ENCODE measurements at places on chromosomes 7 and 10.
A peak's percentile ranks its signal among the peaks of the same experiment; 100 is the strongest.

DNA sequence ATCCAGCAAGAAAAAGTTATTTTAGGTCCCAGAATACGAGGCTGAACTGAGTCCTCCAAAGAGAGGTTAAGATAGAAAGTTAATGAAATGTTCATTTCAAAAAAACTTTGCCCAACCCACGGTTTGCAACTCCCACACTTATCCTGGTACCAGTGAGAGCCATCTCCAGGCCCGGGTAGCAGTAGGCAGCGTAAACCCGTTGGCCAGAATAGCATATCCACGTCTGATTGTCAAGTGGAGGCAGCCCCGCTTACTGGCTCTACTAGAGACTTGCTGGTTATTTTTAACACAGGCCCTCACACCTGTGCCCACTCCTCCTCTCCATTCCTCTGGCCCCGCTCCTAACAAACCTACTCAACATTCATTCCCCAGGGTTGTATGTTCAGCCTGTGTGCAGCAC, 109.7 kb downstream of the HIP1 start:
- no peak for DNase-seq

DNA sequence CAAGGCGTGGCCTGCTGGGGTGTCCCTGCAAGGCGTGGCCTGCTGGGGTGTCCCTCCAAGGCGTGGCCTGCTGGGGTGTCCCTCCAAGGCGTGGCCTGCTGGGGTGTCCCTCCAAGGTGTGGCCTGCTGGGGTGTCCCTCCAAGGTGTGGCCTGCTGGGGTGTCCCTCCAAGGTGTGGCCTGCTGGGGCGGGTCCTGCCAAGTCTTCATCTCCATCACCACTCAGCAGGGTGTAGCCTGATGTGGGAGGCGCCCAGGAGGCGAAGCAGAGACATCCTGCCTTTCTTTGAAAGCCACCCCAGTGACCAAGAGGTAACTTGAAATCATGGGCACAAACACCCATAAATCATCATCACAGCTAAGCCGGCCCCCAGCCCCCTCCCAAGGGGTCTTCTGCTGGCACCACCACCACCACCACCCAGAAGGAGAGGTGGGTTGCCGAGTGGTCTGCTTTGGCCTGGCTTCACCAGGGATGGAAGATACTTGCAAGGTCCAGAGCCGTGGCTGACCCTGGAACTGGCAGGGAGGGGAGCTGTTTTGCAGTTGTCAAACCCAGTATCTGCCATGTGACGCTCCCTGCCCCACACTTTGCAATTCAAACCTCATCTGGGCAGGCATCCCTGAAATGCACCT, 190.6 kb downstream of the EBF3 start:
- no peak for DNase-seq

DNA sequence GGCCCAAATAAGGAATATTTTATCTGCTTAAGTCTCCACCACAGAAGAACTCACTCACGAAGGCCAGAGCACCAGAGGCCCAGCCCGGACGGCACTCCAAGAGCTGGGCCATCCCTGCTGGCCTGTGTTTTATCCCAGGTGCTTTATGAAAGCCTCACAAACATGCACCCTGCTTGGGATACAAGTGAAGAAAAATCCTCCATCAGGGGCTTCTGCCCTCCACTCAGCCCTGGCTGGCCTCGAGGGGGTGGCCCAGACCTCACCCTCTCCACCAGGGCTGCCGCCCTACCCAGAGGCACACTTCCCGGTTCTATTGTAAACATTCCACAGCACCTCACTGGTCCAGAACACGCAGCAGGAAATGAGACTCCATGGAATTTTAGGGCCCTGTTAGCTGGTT, 19.8 kb upstream of the DNAAF5 start:
- no peak for DNase-seq

DNA sequence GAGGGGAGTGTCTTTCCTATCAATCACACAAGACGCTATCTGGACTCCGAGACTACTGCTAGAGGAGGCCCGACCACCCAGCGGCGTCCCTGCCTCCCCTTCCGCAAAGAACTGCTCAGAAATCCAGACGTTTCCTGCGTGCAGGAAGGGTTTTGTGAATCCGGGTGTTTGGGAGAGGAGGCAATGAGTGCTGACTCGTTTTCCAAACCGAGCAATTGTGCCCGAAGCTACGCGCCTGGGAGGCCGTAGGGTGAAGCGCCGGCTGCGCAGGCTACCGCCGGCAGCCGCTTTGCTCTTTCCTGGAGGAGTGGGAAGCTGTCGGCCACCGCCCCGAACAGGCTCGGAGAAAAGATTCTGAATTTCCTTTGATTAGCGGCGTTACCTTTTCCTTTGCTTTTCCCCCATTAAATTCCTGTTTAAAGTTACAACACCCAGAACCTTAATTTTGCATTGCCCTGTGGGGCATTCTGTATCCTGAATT, 5.3 kb downstream of the VAX1 start:
- peak; percentile 14 for DNase-seq

DNA sequence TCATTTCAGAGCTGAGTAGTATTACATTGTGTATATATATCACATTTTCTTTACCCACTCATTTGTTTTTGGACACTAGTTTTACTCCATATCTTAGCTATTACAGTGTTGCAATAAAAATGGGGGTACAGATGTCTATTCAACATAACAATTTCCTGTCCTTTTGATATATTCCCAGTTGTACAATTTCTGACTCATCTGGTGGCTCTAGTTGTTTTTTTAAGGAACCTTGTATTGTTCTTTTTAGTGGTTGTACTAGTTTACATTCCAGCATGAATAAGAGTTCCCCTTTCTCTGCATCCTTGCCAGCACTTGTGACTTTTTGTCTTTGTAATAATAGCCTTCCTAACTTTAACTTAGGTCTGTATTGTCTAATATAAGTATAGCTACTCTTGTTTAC, 739.9 kb downstream of the XPNPEP1 start:
- no peak for DNase-seq

DNA sequence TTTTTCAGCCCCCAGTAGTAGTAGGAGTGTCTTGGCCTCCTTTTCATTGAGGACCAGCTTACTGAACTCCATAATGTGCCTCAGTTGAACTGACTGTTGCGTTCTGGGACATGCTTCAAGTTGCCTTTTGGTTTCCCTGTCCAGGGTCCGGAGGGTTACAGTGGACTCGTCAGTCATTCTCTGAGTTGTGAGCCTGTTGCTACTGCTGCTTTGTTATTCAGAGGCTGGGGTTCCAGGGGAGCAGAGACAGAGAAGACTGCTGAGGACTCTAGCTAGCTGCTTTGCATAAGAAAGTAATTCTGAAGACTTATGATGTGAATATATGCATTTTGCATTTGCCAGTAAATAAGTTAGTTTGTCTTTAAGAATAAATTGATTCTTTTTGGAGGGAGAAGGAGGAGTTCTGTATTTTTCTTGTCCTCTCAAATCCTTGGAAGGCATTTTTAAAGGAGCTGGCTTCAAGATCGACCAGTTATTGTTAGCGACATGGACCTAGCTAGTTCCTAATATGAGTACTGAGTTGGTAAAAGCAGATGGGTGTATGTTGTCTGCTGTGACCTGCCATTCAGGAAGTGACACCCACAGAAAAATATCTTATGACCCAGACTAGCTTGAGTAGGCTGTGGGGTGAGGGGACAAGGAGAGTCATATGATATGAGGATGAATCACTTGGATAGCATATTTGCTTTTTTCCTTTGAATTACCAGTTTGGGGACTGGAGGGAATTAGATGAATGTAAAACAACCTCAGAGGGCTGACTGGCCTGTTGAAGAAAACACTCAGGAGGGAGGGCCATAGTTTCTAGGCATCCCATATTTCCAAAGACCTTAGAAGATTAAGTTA, 8.3 kb downstream of the PI4K2A start:
- DNase-seq: peak; percentile 96

DNA sequence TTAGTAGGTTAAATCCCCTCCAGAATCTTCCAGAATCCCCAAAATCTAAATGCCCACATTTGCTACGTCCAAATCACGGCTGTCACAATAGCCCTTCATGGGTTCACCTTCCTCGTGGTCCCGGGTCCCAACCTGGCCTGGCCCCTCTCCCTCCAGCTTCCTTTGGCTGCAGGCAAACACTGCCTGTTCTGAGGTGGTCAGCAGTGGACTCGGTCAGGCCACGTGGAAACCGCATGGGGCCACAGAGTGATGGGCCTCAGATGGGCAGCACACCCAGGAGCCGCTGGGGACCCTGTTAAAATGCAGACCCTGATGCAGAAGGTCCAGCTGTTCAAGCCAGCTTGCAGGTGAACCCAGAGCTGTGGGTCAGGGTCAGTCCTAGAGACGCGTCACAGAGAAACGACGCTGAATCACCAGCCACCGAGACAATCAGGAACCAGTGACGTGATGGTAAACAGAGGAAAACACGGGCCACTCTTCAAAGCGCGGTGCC, 588.6 kb downstream of the DNAJB6 start:
- no peak for DNase-seq

DNA sequence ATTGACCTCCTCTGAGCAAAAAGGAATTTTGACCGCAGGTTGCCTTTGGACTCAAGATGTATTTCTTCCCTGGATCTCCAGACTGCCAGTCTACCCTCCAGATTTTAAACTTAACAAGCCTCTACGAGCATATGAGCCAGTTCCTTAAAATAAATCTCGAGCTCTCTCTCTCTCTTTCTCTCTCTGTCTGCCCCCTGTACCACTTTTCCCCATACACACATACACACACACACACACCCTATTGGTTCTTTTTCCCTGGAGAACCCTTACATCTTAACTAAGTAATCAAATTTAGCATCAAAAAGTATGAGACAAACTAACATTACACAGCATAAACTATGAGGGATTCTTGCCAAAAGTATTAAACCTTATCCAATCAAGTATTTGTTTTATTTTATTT, 11.4 kb downstream of the BCAP29 start:
- DNase-seq: no peak

GRCh38 chr10:71216363-71216695, 4.0 kb downstream of the UNC5B start:
- no peak for DNase-seq

DNA sequence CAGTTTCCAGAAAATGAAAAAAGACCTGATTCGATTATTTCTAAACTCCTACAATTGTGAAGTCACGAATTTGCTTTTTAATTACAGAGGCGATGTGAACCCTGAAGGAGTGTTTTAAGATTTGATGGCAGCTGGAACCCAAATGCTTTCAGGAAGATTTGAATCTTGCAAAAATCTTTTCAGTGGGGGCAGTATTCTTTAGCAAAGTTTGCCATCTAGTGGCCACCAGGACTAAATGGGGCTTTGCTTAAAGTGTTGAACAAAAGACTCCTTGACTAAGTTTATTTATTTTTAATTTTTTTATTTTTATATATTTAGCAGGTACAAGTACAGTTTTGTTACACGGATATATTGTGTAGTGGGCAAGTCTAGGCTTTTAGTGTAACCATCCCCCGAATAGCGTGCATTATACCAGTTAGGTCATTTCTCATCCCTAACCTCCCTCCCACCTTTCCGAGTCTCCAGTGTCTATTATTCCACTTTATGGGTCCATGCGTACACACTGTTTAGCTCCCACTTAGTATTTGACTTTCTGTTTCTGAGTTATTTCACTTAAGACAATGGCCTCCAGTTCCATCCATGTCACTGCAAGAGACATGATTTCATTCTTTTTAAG, 98.8 kb downstream of the CACNB2 start:
- peak; percentile 71 for DNase-seq

DNA sequence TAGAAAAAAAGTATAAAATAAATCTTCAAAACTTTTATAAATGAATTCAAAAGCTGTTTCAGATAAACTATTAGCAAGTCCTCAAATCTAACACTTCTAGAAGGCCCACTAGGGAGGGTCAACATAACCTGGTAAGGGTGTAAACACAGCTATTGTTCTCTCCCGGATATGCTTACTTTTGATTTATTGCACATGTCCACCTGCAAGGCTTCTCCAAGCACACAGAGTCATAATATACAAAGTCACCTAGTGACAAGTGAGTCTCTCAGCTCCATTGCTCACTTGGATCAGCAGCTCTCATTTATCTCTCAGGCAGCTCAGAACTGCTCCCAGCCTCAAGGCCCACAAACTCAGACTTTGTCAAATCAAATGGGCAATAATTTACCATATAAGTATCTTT, 44.0 kb upstream of the COL1A2 start:
- DNase-seq: no peak

GRCh38 chr10:11104772-11105675, 87.4 kb downstream of the CELF2 start:
- no peak for DNase-seq
